ENCODE measurements at places on chromosomes 3 and 15.

GRCh38 chr3:89046661-89047060 is 60.8 kb upstream of the EPHA3 start:
- no peak for DNase-seq

DNA sequence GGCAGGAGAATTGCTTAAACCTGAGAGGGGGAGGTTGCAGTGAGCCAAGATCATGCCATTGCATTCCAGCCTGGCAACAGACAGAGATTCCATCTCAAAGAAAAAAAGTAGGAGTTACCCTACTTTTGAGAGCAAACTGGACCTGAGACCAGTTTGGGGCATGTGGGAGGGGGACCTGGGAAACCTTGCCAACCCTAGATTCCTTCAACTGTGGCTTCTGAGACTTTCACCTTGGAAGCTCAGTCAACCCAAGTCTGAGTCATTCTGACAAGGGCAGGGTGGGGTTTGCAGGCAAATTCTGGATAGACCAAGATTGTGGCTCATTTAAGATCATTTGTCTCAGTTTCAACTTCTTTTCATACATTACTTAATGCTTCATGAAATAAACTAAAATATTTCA is 23.8 kb upstream of the SIAH2 start:
- DNase-seq = no peak

DNA sequence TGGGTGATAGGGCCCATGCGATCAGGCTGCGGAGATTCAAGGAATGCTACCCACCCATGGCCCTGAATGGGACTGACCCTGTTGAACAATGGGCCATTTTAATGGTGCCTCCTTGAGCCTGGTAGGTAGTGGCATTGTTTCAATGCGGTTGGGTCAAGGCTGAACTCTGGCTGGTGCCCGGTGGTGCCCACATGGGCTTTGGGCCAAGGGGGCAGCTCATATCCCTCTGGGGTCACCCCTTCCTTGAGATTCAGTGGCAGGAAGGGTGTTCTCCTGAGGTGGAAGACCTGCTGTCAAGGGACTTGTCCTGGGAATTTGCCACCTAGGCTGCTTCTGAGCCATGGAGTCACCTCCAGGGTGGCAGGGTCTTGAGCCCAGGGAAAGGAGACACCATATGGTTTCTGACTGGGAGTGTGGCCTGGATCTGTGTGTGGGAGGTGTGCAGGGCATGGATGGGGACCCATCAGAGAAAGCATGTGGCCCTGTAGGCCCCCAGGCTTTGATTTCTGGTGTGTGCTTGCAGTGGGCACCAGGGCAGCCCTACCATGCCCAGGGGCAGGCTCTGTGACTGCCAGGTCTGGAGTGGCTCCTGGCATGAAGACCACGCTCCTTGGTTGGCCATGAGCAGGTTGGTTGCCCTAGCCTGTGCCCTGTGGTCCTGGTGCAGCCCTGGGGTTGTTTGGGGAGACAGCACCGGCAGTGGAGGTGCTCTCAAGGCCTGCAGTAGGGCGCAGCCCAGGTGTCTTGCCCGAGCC is 199.9 kb downstream of the UBE3A start:
- no peak for DNase-seq

DNA sequence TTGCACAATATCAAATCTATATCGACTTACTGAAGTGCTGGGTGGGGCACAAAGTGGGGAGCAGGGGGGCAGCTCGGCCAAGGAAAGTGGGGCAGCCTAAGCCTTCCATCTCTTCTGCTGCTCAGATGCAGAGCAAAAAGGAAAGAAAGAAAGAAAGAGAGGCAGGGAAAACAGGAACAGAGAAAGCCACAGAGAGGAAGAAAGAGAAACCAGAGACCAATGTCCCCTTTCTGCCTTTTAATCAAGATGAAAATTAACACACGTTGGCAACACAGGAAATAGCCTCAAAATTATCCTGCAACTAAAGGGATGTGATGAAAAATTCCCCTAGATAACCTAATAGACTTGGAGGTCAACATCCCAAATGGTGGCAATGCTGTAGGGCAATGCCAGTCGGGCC is 72.2 kb upstream of the RAD18 start:
- no peak for DNase-seq

- no peak for DNase-seq
Measured at GRCh38 chr15:65631503-65631902, 9.8 kb downstream of the SLC24A1 start.

GRCh38 chr3:167716920-167717319 is 17.8 kb downstream of the PDCD10 start:
- DNase-seq = no peak

- DNase-seq = no peak
Measured at GRCh38 chr15:86103825-86104224, 24.2 kb downstream of the AGBL1 start.

DNA sequence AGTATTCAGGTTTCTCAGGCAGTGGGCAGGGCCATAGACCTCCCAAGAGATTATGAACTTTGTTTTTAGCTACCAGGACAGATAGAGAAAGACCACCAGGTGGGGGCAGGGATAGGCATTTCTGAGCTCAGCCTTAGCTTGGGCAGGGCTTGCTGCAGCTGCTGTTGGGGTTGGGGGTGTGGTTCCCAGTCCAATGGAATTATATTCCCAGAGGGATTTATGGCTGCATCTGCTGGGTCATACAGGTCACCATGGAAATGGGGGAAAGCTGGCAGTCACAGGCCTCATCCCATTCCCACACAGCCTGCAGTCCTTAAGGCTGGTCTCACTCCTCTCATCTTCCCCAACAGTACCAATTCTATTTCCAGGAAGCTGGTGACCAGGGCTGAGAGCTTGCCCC is 144.6 kb upstream of the ZPLD1 start:
- DNase-seq = no peak

- DNase-seq = no peak
Measured at GRCh38 chr3:65508750-65509422, 529.8 kb downstream of the MAGI1 start.

DNA sequence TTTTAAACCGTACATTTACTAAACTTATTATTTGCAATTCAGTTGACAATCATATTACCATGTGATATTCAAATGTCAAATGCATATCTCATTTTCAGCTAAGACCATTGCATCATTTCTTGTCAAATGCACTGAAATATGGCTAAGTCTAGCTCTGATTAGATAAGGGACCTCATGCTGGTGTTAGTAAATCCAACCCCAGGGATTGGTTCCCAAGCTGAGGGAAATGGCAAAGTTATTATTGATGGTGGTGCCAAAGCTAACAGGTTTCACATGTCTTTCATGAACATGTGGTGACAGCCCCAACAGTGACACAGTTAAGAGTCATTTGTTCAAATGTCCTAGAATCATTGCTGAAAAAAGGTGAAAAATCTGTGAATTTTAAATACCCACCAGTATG is 641.1 kb downstream of the MECOM start:
- DNase-seq = no peak

GRCh38 chr15:92383519-92384324 is 10.0 kb upstream of the ST8SIA2 start:
- DNase-seq = peak; percentile 7

DNA sequence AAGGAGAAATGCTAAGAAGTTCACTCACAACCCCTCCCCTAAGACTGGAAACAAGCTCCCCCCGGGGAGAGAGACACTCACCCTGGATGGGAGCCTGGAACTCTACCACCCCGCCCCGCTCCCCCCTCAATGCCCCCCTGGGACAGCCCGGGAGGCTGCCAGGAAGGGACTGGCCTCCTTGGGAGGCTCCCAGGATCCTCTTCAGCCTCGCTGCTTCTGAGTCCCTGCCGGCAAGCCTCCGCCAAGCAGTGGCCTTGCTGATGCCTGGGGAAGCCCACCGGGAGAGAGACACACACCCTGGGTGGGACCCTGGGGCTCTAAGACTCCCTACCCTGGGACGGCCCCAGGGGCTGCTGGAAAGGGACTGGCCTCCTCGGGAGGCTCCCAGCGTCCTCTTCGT is 33.4 kb downstream of the CPEB1 start:
- DNase-seq = no peak

- no peak for DNase-seq
Measured at GRCh38 chr3:78798266-78798832, 969.4 kb downstream of the ROBO1 start.

GRCh38 chr15:42289166-42289565 is 15.9 kb upstream of the TMEM87A start:
- no peak for DNase-seq

- DNase-seq = no peak
Measured at GRCh38 chr3:27392950-27393679, 23.9 kb upstream of the NEK10 start.

GRCh38 chr3:190378240-190378891 is 9.6 kb upstream of the CLDN16 start:
- DNase-seq = no peak

GRCh38 chr3:171044384-171044783 is 17.9 kb upstream of the SLC2A2 start:
- DNase-seq = no peak

DNA sequence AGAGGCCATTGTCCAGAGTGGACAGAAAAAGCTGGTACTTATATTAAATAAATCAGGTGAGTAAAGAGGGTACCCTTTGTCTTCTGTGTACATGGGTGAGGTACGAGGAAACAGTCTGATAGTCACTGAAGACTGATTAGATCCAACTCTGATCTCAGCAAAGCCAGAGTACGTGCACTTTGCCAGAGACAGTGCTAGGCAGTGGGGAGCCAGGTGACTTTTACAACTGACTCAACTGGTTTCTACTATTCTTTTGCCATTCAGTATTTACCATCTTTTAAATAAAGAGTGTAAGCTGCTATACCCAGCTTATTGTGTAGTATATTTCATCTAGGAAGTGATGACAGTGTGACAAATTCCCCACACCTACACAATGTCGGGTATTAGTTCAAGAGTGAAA is 3.3 kb downstream of the GNL3 start:
- DNase-seq = no peak

DNA sequence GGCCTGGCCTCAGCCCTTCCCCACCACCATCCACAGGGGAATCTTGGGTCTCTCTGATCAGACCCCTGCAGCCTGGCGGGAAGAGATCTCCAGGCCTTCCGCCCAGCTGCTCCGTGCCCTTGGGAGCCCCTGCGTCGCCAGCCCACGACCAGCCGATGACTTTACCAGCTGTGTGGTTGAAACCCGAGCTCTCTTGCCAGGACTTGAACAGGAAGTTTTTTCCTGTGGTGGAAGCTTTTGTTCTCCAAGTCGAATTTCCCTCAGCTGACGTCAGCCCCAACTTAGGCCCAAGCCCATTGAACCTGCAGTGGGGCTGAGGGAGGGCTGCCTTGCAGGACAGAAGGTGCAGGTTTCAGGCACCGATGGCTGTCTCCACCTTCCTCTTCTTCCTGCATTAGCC is 51.7 kb upstream of the SMAD3 start:
- no peak for DNase-seq

DNA sequence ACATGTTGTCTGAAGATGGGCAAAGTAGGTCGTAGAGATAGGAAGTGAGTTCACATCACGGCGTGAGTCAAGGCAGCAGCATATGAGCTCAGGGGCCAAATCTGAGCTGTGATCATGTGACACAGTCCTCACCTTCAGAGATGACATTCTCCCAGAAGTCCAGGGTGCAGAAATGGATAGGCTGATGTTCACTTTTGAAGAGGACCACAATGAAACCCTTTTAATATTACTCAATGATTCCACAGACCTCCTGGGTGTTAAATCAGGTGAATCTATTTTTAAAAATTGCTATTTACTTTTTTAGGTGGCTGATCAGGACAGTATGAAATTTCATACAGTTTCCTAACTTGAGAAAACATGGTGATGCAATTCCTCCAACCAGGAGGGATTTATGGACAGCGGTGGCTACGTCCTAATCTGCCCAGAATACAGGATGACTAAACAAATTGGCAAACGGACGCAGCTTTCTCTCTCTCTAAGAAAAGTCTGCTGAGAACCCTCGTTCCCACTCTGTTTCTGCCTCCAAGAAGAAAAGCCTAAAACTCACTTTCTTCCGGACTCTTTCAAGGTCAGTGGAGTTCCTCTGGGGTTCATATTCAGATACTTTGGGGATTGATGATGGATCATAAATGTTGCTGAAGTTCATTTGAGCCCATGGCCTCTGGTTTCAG is 34.4 kb downstream of the B3GNT5 start:
- DNase-seq = no peak
